ENCODE measurements at places on chromosomes 3 and 15.

GRCh38 chr3:132286035-132286434 is 31.2 kb upstream of the ACP3 start:
- no peak for DNase-seq

GRCh38 chr15:74209997-74210671 is 7.5 kb upstream of the STRA6 start:
- DNase-seq: no peak

DNA sequence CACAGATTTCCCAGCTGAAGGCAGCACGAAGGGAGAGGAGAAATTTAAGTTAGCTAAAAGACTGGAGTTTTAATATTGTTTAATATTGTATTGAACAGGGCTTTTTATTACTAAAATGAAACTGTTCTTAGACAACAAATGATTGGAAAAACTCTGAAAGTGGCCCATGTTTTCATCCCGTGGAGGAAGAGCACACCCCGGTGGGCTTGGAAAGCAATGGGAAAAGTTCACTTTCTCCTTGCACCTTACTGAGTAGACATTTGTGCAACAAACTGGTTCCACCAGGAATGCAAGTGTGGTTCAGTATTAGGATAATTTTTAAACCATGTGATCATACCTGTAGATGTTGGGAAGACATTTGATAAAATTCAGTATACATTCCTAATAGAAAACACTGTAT is 8.2 kb upstream of the ESYT3 start:
- no peak for DNase-seq

DNA sequence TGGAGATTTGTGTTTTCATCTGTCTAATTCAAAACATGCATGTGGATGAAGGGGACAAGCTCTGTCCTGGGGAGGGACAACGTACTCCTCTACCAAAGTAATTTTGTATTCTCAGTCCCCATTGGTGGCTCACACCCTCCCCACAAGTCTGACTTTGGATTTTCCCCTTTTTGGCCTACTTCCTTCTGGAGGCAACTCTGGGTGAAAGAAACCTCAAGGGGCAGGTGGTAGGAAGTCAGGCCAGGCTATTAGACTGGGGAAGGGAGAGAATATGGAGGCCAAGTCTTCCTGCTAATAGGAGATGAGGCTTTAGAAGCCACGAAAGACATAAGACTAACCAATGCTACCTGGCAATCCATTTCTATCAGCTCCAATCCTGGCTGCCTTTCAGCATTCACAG is 124.9 kb upstream of the RASGRP1 start:
- DNase-seq: no peak

GRCh38 chr3:157667493-157667892 is 164.3 kb upstream of the VEPH1 start:
- no peak for DNase-seq

GRCh38 chr15:94185547-94186236 is 45.7 kb upstream of the MCTP2 start:
- DNase-seq: no peak

GRCh38 chr15:45161666-45162065 is 26.1 kb downstream of the SHF start:
- no peak for DNase-seq

DNA sequence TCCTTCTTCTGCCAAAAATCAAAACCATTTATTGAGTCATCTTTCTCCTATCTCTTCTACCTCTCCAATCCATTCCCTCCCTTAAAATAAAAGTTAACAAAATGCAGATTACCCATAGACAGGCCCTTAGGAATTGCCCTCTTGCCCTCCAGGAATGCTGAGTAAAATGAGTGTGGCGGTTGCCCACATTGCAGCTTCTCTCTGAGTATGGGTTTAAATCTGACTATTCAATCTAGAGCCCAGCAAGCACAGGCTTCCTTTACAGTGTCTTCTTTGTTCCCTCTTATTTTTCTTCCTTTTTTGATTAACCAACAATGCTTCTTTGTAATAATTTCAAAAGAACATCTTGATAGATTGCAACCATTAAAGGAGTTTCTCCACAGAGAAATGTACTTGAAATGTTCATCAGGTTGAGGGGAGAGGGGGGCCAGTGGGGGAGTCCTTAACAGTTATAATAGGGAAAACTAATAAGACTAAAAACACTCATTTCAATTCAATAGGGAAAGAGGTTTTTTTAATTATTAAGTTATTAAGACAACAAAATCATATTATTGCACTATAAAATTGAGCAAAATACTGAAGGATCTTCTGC is 135.3 kb upstream of the LMCD1 start:
- DNase-seq: no peak

DNA sequence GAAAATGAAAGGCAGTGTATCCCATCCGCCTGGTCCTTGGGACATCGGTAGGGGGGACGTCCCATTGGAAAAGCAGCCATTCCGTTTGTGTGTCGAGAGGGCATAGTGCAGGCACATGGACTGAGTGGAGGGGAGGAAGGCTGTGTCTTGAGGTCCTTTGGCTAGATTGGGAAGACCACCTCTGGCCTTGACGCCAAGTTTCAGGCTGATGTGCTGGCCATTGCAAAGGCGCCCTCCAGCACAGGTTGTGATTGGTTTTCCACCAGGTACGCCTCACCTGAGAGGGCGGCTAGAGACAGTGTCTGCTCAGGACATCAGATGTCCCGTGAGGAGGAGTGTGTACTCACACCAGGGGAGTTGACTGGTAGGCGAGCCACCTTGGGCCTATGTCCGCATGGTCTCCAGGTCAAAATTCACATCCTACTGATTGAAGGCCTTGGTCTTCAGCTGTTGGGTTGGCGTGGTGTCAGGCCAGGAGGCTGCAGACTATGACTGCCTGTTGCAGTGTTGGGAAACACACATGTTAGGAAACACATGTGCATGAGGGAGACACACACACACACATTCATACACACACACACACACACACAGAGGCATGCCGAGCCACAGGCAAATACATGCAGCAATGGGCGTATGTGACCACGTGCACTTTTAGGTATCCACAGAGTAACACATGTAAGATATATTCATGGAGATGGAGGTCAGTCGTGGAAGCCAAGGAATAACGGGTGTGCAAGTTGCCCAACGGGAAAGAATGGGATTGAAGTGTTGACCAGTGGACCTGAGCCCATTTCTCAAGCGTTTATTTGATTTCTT is 98.4 kb downstream of the SNRPN start:
- DNase-seq: no peak

DNA sequence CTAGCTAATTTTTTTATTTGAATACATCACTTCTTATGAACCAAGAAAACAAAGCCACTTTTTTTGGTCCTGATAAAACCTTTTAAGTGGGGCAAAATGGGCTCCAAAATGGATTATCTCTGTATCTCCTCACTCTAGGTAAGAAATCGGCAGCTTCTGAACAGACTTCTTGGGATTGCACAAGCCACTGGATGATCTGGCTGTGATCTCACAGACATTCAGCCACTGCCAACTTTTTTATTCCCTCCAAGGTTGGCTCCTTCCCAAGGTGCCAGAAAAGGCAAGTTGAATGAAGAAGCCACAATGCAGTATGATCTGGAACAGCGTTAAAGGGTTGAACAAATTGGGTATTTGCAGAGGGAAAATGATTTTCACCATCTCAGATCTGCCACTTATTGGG is 73.2 kb downstream of the PRICKLE2 start:
- DNase-seq: no peak

- DNase-seq: no peak
Observed at GRCh38 chr15:101062471-101063171, 143.5 kb downstream of the LRRK1 start.

- no peak for DNase-seq
Observed at GRCh38 chr3:110741891-110742290, 329.7 kb upstream of the NECTIN3 start.

DNA sequence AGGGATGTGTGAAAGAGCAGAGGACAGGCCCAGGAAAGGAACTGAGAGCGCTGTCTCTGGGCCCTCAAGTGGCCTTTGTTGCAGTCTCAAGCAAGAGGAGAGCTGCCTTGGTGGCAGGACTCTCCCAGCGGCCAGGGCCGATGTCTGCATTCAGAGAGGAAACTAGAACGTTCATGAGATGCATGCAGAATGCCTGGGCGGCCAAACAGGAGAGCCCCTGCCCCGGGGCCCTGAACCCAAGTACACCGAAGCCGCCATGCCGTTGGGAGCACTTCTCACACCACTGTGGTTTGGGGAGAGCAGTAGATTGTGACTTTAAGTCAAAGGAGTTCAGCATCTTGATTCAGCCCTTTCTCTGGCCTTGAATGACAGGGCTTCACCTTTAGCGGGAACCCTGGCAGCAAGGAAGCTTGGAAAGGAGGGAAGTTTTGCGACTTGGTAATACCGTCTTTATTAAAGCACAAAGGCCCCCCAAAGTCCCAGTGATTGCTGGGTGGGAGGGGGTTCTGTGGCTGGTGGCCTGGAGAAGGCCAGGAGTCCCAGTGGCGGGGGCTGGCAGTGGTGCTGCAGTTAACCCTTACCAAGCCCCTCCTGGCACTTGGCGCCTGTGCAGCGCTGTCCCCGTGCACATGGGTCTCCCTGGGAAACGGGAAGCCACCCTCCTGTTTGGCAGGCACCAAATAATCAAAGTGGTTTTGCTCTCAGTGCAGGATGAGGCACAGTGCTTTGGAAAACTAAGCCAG is 36.2 kb downstream of the SLC6A11 start:
- no peak for DNase-seq

DNA sequence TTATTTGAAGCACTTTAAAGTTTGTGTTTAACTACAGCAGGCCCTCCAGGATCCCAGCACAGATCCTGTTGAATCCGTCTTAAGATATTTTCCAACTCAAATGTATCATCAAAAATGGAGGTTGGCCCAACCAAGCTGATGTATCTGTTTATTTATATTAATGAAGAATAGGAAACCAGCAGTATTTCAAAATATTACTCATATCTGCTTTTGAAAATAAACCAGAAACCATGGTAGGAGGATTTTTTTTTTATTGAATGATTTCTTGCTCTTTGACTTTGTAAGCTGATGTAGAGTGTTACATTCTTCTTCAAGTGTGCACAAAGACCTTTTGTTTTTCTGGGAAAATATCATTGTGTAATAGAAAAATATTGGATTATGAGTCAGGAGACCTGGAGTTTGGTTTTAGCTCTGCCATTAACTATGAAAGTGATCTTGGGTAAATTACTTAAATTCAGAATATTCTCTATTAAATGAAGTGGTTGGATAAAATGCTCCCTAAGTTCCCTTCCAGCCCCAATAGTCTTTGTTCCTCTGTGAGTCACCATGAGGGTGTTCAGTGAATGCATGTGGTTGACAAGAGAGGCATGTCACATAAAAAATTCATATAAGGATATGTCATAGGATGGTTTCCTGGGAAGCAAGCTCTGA is 221.3 kb upstream of the GAP43 start:
- no peak for DNase-seq
